ENCODE measurements at places on chromosomes 4 and X.

DNA sequence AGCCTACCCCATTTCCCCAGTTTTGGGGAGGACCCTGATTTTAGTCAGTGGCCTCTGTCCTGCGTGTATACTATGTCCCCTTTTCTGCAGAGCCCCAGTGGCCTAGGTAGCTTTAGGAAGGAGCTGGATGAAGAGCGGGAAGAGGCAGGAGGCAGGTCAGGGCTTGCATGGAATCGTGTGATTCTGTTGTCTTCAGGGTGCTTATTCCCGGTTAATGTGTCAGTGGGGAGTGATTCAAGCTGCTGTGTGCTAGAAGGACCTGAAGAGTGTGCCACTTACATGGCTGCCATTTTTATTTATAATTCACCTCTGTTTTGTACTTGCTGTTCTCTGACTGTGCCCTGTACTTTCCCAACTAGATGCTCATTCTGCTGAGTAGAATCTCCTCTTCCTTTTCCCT is 127.3 kb upstream of the AMOT start:
- no peak for DNase-seq

DNA sequence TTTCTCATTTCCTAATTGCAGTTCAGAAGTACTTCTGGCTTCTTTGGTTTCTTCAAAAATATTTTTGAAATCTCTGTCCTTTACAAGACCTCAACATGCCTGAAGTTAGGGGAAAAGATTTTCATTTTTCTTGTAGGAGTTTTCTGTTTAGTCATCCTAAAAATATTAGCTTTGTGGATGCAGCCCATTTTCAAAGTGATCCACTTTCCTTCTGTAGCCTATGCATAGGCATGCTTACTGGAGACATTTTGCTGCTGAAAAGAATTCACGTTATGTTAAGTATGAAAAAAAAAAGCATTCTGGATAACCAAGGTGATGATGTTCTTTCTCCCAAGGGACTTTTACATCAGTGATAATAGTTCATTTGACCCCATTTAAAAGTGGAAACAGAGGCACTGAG is 245.6 kb downstream of the THOC2 start:
- no peak for DNase-seq

DNA sequence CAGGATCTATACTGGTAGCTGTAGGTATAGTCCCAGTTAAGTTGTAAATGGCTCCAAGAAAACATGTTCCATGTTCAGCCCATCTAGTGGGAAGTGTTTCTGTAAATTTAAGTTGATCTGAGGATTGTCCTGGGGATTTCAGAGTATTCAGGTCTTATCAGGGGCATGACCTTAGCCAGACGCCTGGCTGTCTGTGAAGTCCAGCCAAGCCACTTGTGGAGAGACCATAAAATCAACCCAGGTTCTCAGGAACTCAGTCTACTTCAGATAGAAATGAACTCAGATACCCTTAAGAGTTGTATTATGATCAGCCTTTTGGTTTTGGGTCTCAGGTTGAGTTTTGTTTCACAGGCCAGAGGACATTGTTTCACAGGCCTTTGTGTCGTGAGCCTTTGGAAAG is 95.9 kb downstream of the EGF start:
- DNase-seq, result no peak

DNA sequence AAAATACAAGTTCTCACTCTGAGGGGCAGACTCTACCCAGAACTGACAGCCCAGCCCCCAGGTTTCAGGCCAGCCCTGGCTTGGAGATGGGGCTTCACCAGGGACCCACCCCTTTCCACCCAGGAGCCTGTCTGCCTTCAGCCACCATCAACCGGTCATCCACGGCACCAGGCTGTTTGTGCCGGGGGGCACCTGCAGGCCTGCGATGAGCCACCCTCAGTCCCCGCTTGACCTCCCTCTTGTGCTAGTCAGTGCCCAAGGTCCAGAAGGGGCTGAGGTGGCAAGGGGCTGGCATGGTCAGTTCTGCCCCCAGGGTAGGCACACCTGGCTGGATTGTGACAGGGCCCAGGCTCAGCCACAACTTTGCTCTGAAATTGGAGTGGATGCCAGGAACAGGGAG is 82.1 kb downstream of the ADRA2C start:
- no peak for DNase-seq

GRCh38 chr4:113358784-113359183 is 309.3 kb downstream of the ANK2 start:
- DNase-seq, result no peak

GRCh38 chr4:95367824-95368223 is 180.9 kb downstream of the UNC5C start:
- no peak for DNase-seq

GRCh38 chr4:147638365-147638764 is 21.2 kb downstream of the TMEM184C start:
- DNase-seq, result no peak

DNA sequence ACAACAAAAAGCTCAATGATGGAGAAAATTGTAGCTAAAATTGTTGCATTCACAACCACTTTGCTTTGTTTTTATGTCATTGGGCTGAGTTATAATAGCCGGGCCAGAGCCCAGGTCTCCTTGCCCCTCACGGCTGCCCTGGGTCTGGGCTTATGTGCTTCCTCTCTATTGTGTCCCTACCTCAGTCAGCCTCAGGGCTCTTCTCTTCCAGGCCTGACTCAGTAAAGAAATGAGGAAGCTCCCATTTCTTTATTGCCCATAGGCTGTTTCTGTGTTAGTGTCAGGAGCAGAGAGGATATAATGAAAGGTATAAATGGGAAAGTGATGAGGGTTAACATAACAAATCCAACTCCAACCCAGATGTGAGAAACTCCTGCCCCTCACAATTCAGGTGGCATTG is 18.0 kb downstream of the BST1 start:
- DNase-seq, result no peak

- DNase-seq, result no peak
Observed at GRCh38 chr4:2888886-2889285, 45.2 kb downstream of the ADD1 start.

DNA sequence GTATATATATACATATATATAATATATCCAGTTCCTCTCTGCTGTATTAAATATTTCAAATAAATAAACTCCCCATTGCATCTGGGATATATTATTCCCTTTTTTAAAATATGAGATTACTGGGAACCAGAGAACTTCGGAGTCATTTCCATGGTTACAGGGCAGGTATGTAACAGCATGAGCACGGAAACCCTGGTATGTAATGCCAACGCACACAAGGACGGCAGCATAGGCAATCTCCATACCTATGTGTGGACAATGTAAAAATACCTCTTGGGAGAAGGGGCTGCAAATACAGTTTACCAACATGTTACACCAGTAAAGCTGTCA is 62.8 kb downstream of the NUDT10 start:
- no peak for DNase-seq

DNA sequence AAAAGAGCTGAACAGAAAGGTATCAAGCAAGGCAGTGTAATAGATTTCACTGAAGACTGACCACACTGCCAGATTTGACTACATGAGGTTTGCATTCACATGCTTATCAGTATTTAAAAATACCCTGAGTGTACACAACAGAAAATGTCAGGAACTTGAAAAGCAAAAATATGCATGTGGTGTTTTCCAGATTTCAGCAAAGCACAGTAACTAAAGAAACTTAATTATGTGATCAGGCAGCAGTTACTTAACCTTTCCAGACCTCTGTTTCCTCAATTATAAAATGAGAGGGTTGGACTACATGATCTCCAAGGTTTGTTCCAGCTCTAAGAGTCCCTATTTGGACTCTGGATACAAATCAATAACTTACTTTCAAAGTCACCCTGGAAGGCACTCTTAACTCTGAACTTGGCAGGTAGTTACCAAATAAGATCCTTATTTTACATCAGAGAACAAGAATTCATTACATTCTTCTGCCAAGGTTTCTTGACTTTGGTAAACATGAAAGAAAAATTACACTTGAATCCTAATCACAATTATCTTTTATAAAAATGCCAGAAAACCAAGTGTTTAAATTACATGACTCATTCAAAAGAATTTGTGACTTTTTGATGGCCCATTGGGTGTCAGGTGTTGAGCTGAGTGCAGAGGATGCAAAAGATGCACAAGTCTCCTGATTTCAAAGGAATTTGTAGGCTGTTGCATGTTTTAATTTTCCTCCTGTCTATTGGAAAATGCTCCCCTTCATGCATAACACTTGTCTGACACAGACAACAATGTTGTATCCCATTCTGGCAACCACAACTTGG is 241.6 kb downstream of the MGST2 start:
- no peak for DNase-seq

- DNase-seq, result no peak
Observed at GRCh38 chr4:95248720-95249425, 299.9 kb downstream of the UNC5C start.

DNA sequence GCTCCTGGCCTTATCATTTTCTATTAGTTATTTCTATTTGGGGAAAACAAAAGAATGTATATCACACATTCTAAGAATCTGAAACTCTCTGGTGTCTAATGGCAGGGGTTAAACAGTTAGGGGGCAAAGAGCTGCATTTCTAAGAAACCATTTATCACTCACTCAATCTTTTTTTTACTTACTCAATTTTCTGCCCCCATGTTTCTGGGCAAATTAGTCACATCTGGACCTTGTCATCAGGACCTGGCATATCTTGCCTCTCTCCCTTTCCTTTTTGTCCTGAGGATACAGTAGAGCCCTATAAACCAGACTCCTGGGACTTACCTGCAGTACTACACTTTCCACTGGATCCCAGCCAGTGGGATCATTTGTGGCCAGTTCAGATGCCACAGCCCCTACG is 89.1 kb downstream of the ANXA3 start:
- no peak for DNase-seq

- no peak for DNase-seq
Observed at GRCh38 chrX:149699761-149700160, 12.1 kb upstream of the MAGEA11 start.

DNA sequence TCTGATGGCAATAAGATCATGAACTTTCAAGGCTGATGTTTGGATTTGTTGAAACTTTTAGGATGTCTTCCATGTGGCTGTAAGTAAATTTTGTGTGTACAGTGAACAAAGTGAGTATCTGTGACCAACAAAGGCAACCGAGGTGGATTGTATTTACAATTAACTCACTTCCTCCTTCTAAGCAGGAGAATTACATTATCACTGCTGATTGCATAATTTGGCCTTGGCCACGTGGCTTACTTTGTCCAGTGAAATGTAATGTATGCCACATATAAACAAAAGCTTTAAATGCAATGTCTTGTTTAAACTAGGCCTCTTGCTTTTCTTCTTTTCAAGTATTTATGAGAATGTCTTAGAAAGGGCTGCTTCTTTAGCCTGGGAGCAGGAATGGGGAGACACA is 66.3 kb upstream of the MAD2L1 start:
- DNase-seq, result no peak

DNA sequence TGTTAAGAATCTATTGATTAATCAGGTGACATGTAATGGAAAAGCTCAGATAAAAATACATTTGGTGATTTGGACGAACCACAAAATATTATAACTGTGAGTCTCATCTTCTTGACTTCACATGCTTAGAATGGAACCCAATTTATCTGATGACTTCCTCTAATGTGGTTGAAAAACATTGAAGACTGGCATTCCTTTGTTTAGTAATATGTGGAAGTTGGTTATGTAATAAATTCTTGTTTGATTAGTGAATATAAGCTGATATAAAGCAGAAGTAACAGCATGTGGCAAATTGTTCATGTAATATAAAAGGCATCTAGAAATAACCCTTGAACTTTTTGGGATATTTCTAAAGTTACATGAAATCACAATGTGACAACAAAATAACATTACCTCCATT is 9.7 kb downstream of the GIMD1 start:
- DNase-seq, result no peak
